Thoracic aorta (tissue), 2 donors: ENCODE measurements at places on chromosomes 4 and X.

DNA sequence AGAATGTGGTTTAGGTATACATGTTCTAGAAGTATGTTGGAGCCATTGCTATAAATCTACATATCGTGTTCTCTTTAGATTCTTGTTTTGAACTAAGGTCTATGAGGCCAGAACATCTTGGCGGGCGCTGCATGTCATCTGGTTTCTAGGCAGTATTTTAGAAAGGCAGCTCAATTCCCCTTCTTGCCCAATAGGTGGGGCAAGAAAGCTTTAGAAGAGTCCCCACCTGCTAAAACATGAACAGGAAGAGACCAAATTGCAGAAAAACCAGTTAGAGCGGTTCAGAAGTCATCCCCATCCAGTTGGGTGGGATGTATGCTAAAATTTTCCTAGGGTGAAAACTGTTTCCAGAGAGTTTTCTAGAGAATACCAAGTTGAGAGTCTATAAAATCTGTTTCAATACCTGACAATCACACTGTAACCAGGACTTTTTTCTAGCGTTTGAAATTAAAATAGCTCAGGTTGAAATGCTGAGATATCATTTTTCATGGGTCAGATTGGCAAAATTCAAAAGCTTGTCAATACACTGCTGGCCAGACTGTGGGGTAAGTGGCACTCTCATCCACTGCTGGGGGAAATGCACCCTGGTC lies 17.5 kb upstream of the SH3KBP1 start:
- DNase-seq, result no peak

DNA sequence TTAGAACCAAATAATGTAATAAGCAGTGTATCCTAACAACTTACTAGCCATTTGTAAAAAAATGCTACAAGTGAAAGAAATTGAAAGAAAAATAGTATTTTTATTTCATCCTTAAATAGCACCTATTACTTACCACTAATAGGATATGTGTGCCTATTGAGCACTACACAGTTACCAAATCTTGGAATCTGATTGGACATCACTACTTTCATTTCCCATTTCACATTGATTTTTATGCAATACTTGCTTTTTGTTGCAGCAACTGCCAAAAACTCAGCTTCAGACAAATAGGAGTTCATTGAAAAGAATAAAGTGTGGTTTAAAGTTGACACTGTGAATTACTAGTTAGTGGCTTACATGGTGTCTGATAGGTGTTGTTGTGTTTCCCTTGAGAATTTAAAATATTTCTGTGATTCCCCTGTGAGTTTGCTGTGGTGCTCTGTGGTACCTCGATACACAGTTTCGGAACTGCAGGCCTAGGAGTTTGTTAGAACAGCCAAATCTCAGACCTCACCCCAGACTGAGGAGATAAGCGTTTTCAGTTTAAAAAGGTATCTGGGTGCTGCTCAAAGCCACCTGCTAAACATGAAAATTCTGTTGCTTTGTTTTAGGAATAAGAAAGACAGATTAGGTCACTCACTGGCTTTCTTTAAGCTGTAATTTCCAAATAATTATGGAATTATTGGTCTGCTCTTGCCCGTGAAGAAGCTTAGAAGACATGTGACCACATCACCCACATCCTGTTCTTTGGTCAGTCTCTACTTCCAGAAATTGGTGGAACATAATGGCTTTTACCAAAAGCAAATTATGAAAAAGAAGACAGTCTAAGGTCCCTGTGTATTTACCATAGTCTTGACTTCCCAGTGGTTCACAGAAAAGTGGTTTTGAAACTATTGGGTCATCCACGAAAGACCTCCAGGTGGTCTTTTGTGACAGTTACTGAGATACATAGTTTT lies 97.8 kb downstream of the SYTL5 start:
- no peak for DNase-seq

GRCh38 chr4:47215759-47216158 lies 184.4 kb downstream of the GABRB1 start:
- DNase-seq, result no peak

DNA sequence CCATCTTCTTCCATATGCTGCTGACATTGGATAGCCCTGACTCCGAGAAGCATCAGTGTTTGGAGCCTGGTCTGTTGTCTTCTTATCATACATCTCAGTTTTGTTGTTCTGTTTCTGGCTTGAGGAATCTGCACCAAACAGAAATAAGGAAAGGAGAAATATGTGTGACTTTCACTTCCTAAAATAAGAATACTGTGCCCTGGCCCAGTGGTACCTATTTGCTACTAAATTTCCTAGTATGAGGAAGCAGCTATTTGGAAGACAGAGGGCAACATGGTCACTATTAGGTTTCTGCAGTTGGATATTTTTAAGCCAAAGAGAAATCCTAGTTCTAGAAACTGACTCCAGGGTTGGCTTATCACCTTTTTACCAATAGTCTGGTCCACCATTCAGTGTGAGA lies 16.8 kb downstream of the CT47C1 start:
- no peak for DNase-seq

- DNase-seq, result no peak
Observed at GRCh38 chr4:183038436-183038835, 60.6 kb upstream of the WWC2 start.

DNA sequence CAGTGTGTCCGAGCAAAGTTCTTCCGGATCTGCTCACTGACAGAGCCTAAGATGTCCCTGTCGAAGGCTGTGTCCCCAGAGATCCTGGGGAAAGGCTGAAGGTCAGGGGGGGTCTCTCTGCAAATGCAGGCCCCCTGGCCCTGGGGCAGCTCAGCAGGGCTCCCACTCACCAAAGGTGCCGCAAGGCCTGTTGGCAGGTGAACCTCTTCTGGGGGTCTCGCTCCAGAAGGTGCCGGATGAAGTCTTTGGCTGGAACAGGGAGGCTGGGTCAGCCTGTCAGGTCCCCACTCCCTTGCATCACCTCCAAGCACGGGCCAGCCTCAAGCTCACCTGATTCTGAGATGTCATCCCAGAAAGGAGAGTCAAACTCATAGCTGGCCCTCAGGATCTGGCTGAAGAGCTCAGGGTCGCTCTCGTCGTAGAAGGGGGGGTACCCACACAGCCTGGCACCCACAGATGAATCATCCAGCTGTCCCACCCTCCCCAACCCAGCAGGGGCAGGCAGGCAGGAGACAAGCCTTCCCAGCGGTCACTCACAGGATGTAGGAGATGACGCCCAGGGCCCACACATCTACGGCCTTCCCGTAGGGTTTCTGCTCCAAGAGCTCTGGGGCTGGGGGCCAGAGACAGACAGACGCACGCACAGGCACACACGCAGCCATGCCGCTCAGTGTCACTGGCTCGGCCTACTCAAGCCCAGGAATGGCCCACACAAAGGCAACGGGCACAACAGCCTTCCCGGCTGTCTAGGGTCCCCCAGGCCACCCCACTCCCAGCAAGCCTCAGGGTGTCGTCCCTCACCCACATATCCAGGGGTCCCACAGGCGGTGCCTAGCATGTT lies 2.6 kb downstream of the PNCK start:
- DNase-seq, result no peak

DNA sequence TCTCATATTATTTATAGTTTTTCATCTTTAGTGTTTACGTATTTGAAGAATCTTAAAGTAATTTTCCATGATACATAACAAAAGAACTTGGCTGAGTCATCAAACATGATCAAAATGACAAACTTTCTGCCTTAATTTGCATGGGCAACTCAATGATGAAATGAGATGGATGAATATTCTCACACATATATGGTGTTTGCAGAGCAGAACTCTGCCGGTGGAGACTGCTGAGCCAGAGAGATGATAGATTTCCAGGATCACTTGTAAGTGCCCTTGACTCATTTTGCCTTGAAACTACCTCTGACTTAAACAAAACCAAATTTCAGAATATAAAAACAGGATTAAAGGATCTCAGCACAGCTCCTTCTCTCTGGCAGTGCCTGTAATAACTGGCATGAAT lies 38.2 kb downstream of the TRPC3 start:
- no peak for DNase-seq

DNA sequence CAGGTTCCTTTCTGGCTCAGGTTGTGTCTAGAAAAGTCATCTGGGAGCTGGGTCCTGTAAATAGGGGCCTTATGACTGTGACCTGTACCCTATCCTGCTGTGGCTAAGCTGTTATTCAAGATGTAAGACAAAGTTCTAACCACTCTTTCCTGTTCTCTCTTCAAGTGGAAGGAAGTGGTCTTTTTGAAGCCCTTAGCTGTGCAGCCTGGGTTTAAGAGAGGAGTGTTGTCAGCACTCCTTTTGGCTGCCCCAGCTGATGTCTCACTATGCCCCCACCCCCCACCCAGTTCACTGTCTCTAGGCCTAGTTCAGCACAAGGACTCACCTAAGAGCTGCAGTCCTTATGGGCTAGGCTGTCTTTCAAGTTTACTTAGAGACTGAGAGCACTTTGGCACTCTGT lies 1069.5 kb downstream of the FAM133A start:
- DNase-seq, result no peak

GRCh38 chrX:18687856-18688495 lies 16.1 kb upstream of the RS1 start:
- DNase-seq, result no peak

GRCh38 chr4:23888421-23889319 lies 1.2 kb downstream of the PPARGC1A start:
- DNase-seq, result no peak

DNA sequence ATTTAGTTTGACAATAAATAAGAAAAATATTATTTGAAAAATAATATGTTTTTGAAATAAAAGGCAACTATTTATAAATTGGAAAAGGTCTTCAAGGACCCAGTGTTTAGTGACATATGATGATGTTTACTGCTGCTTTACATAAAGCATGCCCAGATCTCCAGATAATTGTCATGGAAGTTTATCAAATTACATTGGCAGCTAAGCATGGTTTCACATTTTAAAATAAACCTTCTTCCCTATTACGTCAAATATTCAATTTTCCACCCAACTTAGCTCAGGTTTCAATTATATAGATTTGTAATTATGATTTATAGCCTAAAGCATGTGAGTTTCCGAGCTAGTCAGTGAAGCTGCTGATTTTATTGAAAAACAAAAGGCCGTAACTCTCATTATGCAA lies 417.2 kb downstream of the CFAP47 start:
- DNase-seq, result no peak

GRCh38 chr4:75605928-75606327 lies 24.4 kb downstream of the CDKL2 start:
- DNase-seq, result no peak

- DNase-seq, result no peak
Observed at GRCh38 chr4:14800977-14801376, 201.3 kb upstream of the CPEB2 start.

- no peak for DNase-seq
Observed at GRCh38 chrX:41478381-41478911, 31.3 kb downstream of the NYX start.

DNA sequence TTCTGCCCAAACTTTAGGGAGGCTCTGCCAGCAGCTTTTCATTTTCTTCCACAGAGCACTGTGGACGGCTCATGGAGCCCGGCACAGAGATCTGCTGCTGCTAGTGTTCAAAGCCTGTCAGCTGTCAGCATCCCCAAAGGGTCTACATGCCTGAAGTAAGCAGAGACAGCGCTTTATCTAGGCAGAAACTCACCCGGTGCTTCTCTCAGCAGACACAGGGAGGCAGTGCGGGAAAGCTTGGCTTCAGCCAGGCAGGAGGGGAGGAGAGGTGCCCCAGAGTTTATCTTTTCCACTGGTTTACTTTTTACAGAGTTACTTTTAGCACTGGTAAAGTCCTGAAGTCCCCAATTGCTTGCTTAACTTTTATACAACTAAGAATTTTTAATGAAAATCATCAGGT lies 339.3 kb downstream of the NKX6-1 start:
- DNase-seq, result no peak

DNA sequence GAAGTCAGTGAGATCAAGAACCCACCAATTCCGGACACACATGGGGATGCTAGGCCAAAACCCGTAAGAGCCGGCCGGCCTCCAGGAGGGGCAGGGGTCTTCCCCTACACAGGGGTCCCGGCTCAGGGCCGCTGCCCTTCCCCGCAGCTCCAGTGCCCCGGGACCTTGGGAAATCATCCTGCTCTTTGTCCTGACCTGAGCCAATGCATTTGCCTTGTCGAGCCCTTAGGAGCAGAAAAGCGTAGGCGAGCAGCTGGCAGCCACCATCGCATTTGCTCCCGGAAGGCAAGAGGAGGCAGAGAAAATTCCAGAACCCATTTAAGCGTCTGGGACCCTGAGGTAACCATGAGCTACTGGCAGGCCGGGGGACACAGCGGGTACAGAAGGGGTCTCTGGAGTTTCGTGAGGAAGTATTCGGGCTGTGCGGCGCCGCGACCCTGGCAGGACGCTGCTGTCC lies 7.4 kb upstream of the TNIP2 start:
- no peak for DNase-seq

- no peak for DNase-seq
Observed at GRCh38 chrX:2264179-2265030, 236.4 kb downstream of the DHRSX start.

DNA sequence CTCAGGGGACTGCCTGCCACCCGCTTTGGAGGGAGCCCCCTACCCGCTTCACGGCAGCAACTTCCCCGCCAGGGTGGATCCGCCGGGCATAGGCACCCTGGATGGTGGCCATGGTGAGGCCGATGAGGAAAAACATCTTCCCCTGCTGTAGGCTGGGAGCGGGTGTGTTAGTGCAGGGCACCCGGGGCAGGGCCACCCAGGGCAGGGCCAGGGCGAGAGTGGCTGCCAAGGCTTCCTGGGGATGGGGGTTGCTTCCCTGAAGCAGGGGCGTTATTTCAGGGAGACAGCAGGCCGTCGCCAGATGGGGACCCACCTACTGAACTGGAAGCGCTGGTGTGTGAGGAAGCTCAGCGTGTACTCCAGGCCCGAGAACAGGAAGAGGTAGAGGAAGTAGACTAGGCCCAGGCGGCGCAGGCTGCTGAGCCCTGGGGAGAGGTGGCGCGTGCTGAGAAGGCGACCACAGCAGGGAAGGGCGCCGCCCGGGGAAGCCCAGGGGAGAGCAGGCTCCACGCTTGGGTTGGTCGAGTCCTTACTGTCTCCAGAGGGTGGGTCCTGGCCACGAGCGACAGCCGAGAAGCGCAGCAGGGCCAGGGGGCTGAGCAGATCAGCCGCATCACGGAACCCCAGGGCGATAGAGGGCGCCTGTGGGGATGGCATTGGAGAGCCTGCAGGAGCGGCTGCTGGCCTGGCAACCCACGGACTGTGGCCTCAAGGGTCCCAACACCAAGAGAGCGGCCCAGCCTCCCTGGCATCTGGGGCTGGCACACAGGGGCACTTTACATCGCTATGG lies 31.5 kb downstream of the NOP14 start:
- DNase-seq, result peak; percentile 4

DNA sequence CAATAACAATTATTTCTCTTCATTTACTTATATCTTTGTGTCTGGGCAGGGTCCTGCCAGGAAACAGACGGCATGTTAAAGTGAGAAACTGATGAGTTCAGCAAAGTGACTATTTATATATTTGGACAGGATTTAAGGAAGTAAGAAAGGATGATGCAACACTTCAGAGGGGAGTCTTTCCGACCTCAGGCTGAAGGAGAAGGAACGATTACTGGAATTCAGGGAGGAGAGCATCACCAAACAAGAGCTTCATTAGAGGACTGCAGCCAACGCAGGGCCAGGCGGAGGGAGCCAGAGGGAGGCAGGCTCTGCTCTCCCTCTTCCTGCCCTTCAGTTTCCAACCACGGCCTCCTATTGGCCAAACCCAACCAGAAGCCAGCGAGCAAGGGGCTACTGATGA lies 1.5 kb upstream of the TLR7 start:
- no peak for DNase-seq

GRCh38 chr4:1512738-1513660 lies 106.8 kb upstream of the NKX1-1 start:
- DNase-seq, result no peak

GRCh38 chrX:35251226-35251625 lies 308.6 kb downstream of the FAM47B start:
- no peak for DNase-seq

GRCh38 chr4:163042306-163042705 lies 124.4 kb downstream of the NAF1 start:
- no peak for DNase-seq
